Breast epithelium (tissue), 4 donors: ENCODE measurements at places on chromosomes 4 and X.
A peak's percentile ranks its signal among the peaks of the same experiment; 100 is the strongest.

DNA sequence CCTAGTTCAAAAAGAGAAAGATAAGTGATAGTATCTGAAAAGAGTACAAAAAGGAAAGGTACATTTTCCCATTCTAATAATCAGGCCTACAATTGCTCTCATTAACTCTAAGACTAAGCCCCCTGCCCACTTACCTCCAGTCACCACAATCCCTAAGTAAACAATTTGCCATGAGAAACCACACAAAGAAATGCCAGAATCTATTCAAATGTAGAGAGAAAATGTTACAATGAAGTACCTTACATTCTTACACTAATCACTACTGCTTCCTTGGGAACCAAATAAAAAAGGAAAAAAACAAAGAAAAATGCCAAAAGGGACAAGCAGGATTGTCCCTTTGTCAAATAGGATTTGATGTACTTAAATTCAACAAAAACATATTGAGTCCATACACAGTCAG, 188.2 kb upstream of the NRK start:
- no peaks in the 10 kb centered on the region for H3K4me1 ChIP-seq
- no peak for DNase-seq
- no peak overlapping the region for H3K27ac ChIP-seq
- no peaks in the 10 kb centered on the region for H3K36me3 ChIP-seq
- peaks cover 25% of the 10 kb centered on the region for H3K27me3 ChIP-seq

GRCh38 chr4:123167931-123168330, 228.7 kb upstream of the SPRY1 start:
- no peak overlapping the region for H3K4me3 ChIP-seq
- no peaks in the 10 kb centered on the region for H3K4me1 ChIP-seq
- no peak overlapping the region for H3K27ac ChIP-seq
- no peak for DNase-seq
- no peaks in the 10 kb centered on the region for H3K36me3 ChIP-seq

- no peak for DNase-seq
- H3K27ac ChIP-seq: no peak overlapping the region
- H3K4me3 ChIP-seq: no peak overlapping the region
- H3K36me3 ChIP-seq: no peaks in the 10 kb centered on the region
- H3K4me1 ChIP-seq: no peaks in the 10 kb centered on the region
Measured at GRCh38 chr4:147741190-147741788, 9.4 kb downstream of the ARHGAP10 start.

- H3K27me3 ChIP-seq: peaks cover 56% of the 10 kb centered on the region
- no peaks in the 10 kb centered on the region for H3K4me1 ChIP-seq
- no peak for DNase-seq
- H3K27ac ChIP-seq: no peak overlapping the region
- H3K36me3 ChIP-seq: no peaks in the 10 kb centered on the region
Measured at GRCh38 chr4:5921101-5921980, 28.5 kb upstream of the CRMP1 start.

DNA sequence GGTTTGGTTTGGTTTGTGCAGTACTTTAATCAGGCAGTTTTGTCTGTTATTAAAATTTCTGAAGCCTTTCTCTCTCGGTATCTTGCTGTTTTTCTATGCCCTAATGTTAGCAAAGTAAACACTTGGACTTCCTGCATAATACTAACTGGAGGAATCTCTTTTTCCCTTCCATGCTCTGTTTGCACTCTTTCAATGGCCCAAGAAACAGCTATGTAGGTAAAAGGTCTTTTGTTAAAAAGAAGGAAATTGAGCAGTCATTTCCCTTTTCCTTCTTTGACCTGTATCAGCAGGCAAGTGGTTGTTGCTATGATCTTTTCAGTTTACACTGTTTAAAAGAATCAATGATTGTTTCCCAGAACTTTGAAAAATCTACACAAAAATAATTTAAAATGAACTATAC, 82.7 kb downstream of the CCSER1 start:
- no peaks in the 10 kb centered on the region for H3K4me1 ChIP-seq
- no peaks in the 10 kb centered on the region for H3K36me3 ChIP-seq
- no peaks in the 10 kb centered on the region for H3K27me3 ChIP-seq
- peak overlapping the region; percentile 38 for H3K27ac ChIP-seq
- H3K4me3 ChIP-seq: no peak overlapping the region
- no peak for DNase-seq

- no peak overlapping the region for H3K4me3 ChIP-seq
- no peak for DNase-seq
- H3K36me3 ChIP-seq: no peaks in the 10 kb centered on the region
- no peak overlapping the region for H3K27ac ChIP-seq
Measured at GRCh38 chrX:46180258-46180687, 364.9 kb downstream of the ZNF674 start.

- H3K4me3 ChIP-seq: no peak overlapping the region
- no peaks in the 10 kb centered on the region for H3K27me3 ChIP-seq
- DNase-seq: no peak
- H3K36me3 ChIP-seq: no peaks in the 10 kb centered on the region
- no peaks in the 10 kb centered on the region for H3K4me1 ChIP-seq
Measured at GRCh38 chr4:31674313-31674947, 954.3 kb downstream of the PCDH7 start.

GRCh38 chr4:138669479-138670315, 345.9 kb upstream of the NOCT start:
- DNase-seq: no peak
- H3K36me3 ChIP-seq: no peaks in the 10 kb centered on the region
- no peak overlapping the region for H3K4me3 ChIP-seq
- no peaks in the 10 kb centered on the region for H3K4me1 ChIP-seq
- H3K27me3 ChIP-seq: no peaks in the 10 kb centered on the region
- H3K27ac ChIP-seq: no peak overlapping the region

DNA sequence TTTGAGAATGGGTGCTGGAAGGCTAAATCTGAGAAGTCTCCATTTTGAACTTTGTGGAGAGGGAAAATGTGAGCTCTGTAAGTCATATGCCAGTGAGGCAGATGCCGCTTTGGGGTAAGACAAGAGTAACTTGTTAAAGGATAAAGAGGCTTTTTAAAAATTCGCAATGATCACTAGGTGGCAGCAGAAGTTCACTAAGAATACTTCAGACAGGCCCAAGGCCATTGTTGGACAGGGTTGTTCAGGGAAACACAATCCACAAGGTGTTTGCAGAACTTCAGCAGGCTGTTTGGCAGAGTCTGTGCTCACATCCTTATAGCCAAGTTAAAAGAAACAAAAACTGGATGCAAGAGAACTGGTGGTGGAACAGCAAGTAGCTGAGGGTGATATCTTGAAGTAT, 13.7 kb upstream of the PIGA start:
- no peaks in the 10 kb centered on the region for H3K4me1 ChIP-seq
- H3K36me3 ChIP-seq: no peaks in the 10 kb centered on the region
- no peak overlapping the region for H3K4me3 ChIP-seq

DNA sequence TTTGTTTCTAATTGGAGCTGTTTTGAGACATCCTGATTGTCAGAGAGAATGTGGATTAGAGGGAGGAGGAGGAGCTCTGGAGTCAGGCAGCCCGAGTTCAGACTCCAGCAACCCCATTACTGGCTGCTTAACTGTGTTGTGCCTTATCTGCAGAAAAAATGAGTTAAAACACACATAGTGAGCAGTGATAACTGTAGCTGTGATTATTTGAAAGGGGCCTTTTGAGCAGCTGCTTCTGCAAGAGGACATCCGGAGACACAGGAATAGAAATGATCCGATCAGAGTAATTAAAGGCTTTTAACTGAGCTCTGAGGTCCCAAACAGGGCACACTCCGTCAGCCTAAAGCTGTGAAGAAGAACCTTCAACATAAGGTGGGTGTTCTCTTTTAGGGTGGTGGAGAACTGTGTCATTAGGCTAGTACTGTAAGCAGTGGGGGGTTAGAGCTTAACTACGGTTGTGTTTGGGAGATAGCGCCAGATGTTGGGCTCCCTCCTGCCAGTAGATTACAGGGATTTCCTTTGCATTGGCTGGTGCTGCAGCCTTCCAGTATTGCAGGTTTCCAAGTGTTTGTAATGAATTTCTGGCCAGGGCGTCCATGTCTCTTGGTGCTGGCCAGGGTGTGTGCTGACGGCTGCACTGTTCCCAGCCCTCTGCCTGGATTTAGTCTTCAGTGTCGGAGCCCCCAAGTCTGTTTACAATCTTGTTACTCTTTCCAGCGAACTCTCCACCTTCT, 24.3 kb downstream of the ADD1 start:
- no peaks in the 10 kb centered on the region for H3K27me3 ChIP-seq
- H3K27ac ChIP-seq: peak overlapping the region; percentile 45
- DNase-seq: no peak
- peak overlapping the region; percentile 50 for H3K4me3 ChIP-seq

GRCh38 chrX:6187256-6187655, 41.4 kb downstream of the NLGN4X start:
- DNase-seq: no peak
- no peaks in the 10 kb centered on the region for H3K36me3 ChIP-seq
- no peak overlapping the region for H3K4me3 ChIP-seq
- H3K4me1 ChIP-seq: no peaks in the 10 kb centered on the region
- H3K27ac ChIP-seq: no peak overlapping the region

DNA sequence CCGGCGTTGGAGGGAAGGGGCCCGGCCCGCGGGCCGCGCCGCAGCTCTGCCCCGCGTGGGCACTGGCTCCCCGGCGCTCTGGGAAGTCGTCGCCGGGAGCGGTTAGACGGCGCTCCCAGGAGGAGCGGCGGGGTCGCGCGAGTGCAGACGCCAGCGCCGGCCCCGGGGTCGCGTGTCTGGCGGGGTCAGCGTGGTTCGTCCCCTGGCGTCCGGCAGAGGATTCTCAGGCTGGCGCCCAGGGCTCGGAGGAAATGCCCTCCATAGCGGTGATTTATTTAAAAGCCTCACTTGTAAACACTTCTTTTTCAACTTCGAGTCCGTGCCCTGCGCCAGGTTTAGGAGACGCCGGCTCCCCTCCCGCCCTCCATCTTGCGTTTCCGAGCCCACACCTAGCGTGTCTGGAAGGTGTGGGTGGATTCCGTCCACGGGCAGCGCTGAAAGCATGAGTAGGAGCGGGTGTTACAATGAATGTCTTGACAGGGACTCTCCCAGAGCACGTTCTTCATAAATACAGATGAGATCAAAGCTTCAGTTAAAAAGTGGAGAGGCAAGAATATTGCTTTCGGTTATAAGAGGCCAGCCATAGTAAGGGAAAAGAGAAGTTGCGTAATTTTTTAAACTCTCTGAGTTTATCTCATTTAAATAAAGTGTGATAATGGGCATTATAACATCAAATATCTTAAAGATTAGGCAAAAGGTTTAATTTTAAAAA, 692 bp downstream of the FAM241A start:
- H3K4me1 ChIP-seq: no peaks in the 10 kb centered on the region
- no peaks in the 10 kb centered on the region for H3K27me3 ChIP-seq
- peak overlapping the region; percentile 85 for H3K4me3 ChIP-seq

DNA sequence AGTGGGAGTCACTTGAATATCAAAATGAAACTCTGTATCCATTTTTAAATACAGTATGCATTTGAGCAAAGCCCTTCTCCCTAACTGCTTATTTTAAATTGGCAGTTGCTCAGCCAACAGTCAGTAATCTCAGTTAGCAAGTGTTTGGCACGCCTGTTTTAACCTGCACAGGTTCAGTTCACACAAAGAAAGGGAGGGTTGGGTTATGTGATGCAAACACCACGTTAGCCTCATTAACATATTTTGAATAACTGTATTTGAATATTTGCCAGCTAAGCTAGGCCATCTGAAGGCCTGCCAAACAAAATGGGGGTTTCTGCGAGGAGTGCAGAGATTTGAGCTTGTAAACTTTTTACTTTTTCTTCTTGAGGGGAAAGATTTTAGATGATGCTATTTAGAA, 19.8 kb downstream of the GAB1 start:
- no peak for DNase-seq
- peaks cover 10% of the 10 kb centered on the region for H3K4me1 ChIP-seq
- H3K27me3 ChIP-seq: no peaks in the 10 kb centered on the region
- peak overlapping the region; percentile 85 for H3K27ac ChIP-seq

DNA sequence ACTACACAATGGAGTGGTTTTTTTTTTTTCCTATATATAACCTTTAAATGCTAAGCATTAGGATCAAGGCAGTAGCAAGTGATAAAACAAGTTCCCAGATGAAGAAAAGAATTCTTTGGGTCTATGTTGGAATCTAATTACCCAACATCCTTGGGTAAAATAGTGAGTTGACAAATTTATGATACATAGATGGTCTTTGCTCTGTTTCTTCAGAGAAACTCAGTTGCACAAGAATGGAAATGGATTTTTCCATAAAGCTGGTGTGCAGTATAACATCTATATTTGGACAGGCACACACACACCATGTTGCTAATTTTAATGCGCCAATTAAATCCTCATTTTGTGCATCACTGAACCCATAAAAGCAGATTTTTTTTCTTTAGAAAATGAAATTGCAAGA, 137.0 kb upstream of the MED14 start:
- no peak overlapping the region for H3K4me3 ChIP-seq
- no peaks in the 10 kb centered on the region for H3K36me3 ChIP-seq
- H3K27ac ChIP-seq: no peak overlapping the region
- DNase-seq: no peak
- H3K27me3 ChIP-seq: no peaks in the 10 kb centered on the region
- H3K4me1 ChIP-seq: no peaks in the 10 kb centered on the region

DNA sequence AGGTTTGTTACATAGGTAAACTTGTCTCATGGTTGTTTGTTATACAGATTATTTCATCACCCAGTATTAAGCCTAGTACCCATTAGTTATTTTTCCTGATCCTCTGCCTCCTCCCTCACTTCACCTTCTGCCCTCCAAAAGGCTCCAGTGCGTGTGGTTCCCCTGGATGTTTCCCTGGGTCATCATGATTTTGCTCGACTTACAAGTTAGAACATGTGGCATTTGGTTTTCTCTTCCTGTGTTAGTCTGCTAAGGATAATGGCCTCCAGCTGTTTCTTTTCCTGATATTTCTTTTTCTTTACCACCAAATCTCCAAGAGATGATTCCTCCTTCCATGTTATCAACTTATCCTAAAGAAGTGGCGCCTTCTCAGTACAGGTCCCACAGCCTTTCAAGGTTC, 543.1 kb upstream of the ADGRL3 start:
- DNase-seq: no peak
- no peaks in the 10 kb centered on the region for H3K4me1 ChIP-seq
- no peak overlapping the region for H3K27ac ChIP-seq
- H3K36me3 ChIP-seq: no peaks in the 10 kb centered on the region

DNA sequence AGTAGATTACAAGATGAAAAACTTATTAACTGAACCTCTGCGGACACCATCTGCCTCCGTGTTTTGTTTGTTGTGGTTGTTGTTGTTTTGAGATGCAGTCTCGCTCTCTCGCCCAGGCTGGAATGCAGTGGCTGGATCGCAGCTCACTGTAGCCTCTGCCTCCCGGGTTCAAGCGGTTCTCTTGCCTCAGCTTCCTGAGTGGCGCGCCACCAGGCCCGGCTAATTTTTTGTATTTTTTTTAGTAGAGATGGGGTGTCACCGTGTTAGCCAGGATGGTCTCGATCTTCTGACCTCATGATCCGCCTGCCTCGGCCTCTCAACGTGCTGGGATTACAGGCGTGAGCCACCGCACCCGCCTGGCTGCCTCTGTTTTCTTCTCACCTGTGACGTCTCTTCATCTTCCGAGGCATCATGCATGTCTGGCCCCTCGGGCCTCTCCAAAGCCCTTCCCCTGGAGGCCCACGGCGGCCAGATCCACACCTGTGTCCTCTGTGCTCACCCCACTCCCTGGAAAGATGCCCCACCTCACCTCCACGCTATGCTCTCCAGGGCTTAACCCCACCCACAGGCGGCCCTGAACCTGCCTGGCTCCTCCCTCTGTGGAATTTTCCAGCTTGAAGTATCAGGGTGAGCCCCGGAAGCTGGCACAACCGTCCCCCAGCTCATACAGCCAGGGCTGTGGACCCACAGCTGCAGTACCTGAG, 77.0 kb upstream of the MXD4 start:
- peak; percentile 42 for DNase-seq
- H3K27ac ChIP-seq: no peak overlapping the region
- H3K36me3 ChIP-seq: no peaks in the 10 kb centered on the region
- no peak overlapping the region for H3K4me3 ChIP-seq
- H3K27me3 ChIP-seq: no peaks in the 10 kb centered on the region

- H3K4me1 ChIP-seq: no peaks in the 10 kb centered on the region
- no peaks in the 10 kb centered on the region for H3K27me3 ChIP-seq
- H3K36me3 ChIP-seq: no peaks in the 10 kb centered on the region
Measured at GRCh38 chrX:95058815-95059214, 1384.8 kb downstream of the FAM133A start.
